Activated naive CD8-positive, alpha-beta T cell treated with anti-CD3 and anti-CD28 coated beads, Interleukin-2, amount 10 ng/mL, durations not matched to agents 7 days and 5 days (primary cell): ENCODE measurements at places on chromosomes 2 and 18. TPM values are rescaled to one million over a fixed set of nuclear protein-coding genes. Genes with fewer than 3 reads are reported as not detected.

Gene FRZB
- not detected for total RNA-seq

Gene VAMP5
- 66.7 TPM for total RNA-seq

Gene GAREM1
- 0.06 TPM for total RNA-seq

Gene DSC3
- total RNA-seq = not detected

Gene GALNT14
- not detected for total RNA-seq

Gene MEP1B
- not detected for total RNA-seq

Gene PASK
- total RNA-seq = 153 TPM

Gene DCC
- total RNA-seq = not detected

Gene CDCA7
- 77.8 TPM for total RNA-seq

Gene MLPH
- total RNA-seq = not detected

Gene RPRM
- total RNA-seq = not detected

Gene CCDC148
- not detected for total RNA-seq

Gene RFTN2
- 0.08 TPM for total RNA-seq

Gene BCL2L11
- total RNA-seq = 21.1 TPM

Gene PTCD3
- 157 TPM for total RNA-seq

Gene VWA3B
- not detected for total RNA-seq

Gene TYW5
- 9.3 TPM for total RNA-seq

Gene TNFAIP6
- not detected for total RNA-seq

Gene ASPRV1
- total RNA-seq = 1.2 TPM
